ENCODE measurements at places on chromosomes 13 and 19.

GRCh38 chr19:4456843-4457653 lies 546 bp downstream of the UBXN6 start:
- DNase-seq: peak; percentile 75

DNA sequence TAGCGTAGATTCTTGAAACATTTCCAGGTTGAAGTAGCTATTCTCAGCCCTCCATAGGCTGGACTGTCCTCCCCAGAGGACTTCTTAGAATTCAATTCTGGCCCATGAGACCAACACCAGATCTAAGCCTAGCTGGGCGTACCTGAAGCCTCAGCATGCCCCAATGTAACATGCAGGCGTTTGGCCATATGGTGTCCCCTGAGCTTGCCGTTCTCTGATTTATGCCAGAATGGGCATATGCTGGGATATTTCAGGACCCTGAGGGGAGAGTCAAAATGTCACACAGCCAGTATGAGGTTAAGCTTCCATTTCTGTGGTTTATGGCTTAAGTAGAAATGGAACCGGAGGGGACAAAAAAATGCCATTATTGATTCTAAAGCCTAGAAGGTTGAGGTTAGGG lies 317.7 kb upstream of the OBI1 start:
- DNase-seq: no peak

DNA sequence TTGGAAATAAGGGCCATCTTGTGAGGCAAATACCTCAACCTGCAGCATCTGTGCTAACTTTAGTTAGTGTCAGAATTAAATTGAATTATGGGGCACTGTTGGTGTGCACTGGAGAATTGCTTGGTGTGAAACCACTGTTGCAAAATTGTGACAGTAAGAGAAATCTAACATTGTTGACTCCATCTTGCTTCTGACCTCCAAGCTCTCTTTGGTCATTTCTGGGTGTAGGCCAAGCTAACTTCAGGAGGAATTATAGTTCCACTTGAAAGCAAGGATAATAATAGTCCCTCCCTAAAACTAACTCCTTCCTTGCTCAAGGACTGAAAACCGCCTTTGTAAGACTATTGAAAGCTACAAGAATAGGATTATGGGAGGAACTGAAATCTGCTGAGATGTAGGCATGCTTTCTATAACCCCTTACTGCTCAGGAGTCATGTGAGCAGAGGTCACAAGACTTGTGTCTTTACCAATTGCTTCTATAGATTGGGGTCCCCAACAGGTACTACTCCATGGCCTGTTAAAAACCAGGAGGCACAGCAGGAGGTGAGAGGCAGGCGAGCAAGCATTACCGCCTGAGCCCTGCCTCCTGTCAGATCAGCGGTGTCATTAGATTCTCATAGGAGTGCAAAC lies 24.9 kb upstream of the GAS6 start:
- DNase-seq: no peak

GRCh38 chr13:20297181-20297580 lies 65.1 kb upstream of the GJB6 start:
- DNase-seq: no peak

DNA sequence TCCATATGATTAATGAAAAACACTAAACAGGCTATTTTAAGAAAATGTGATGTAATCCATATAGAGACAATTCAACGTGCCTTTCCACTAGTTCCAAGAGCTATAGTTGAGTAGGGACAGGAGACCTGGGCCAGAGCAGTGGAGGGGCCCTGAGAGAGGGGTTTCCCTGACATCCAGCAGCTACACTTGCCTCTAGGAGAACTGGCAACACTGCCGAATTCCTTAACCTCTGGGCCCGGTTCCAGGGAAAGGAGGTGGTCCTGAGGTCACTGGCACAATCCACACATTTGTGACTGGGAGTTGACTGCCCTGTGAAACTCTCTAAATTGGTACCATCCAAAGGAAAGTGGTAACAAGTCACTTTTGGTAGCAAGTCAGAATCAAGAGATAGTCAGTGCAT lies 264.4 kb downstream of the DCLK1 start:
- DNase-seq: no peak

- DNase-seq: no peak
Measured at GRCh38 chr13:46303742-46304385, 83.2 kb downstream of the RUBCNL start.

GRCh38 chr13:37526710-37527473 lies 71.7 kb downstream of the POSTN start:
- DNase-seq: no peak

DNA sequence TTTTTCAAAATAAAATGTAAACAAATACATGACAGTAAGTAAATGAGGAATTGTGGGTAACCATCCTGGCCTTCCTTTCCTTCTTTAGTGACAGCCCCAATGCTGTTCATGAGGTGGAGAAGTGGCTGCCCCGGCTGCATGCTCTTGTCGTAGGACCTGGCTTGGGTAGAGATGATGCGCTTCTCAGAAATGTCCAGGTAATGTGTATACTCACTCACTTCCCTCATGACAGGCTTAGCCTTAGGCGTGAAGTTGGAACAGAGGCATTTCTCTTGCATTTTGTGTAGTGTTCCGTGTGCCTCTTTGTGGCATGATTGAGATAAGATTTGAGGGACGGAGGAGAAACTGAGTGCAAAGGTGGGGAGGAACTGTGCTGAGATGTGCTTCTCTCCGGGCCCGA lies 12.0 kb downstream of the NAXD start:
- no peak for DNase-seq

GRCh38 chr19:54708781-54709180 lies 15.5 kb upstream of the KIR3DL3 start:
- no peak for DNase-seq

- no peak for DNase-seq
Measured at GRCh38 chr13:60441761-60442160, 44.7 kb downstream of the TDRD3 start.

- no peak for DNase-seq
Measured at GRCh38 chr13:94607939-94608338, 6.3 kb downstream of the GPR180 start.

DNA sequence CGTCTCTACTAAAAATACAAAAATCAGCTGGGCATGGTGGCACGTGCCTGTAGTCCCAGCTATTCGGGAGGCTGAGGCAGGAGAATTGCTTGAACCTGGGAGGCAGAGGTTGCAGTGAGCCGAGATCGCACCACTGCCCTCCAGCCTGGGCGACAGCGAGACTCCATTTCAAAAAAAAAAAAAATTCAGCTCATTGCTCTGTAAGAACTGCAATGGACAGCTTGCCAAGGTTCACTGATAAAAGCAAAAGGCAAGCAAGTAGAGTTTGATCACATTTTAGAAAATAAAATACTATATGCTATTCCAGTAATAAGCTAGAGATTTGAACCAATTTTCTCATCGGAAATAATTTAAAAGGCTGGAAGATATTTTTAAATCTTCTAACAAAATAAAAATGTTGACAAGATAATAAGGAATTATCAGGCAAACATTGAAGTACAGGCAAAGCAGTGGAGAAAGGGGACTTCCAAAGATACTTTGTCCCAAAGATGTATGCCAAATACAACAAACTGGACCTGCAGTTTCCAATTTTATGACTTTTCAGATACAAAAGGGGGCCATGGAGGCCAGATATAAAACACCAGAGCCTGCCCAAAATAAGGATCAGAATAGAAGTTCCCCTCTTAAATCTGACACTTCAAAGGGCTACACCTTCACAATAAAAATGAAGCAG lies 29.6 kb downstream of the SLC6A16 start:
- DNase-seq: no peak

- no peak for DNase-seq
Measured at GRCh38 chr19:7545904-7546303, 10.4 kb downstream of the PNPLA6 start.

DNA sequence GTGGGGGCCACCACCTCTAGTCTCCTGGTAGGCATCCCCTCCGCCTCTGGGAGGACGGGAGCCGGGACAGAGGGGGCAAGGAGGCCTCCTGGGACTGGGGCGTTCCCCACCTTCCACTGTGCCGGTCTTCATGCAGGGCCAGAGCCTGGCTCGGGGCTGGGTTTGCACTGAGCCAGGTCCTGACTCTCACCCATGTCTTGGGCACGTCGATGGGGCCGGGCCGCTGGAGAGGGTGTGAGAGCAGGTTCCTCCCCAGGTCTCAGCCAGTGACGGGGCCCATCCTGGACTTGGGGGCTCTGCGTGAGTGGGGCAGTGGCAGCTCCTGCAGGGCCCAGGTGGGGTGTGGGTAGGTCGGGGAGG lies 26.6 kb downstream of the ATP11A start:
- DNase-seq: no peak

GRCh38 chr19:45745606-45746005 lies 12.4 kb downstream of the MEIOSIN start:
- no peak for DNase-seq

DNA sequence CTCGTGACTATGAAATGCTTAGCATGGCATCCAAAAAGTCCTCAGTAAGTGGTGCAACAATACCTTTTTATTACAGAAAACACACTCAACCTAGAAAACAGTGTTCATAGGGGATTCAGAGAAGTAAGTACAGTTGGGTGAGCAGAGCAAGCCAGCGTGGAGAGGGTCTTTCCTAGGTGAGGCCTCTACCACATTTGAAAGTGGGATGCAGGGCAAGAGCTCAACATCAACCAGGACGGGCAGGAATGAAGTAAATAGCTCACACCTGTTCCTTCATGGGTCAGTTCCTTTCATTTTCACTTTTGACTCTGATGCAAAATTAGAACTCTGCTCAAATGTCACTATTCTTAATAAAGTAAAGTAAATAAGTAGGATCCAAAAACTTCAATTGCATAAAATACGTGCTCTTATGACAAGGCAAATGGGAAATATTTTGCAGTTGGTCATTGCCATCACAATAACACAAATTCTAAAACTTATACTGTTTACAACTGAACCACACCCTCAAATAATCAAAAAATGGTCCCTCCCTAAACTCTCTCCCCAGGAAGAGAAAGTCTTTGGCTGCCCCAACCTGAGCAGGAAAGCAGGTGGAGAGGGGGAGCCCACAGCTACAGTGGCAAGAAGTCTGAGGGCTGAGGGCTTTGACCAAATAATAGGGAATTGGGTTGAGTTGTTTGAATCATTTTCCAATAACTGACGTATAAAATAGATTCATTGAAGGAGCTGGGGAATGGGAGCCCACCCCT lies 20.2 kb downstream of the CHAMP1 start:
- DNase-seq: no peak

GRCh38 chr19:1590641-1591397 lies 1.8 kb downstream of the MBD3 start:
- DNase-seq: no peak

DNA sequence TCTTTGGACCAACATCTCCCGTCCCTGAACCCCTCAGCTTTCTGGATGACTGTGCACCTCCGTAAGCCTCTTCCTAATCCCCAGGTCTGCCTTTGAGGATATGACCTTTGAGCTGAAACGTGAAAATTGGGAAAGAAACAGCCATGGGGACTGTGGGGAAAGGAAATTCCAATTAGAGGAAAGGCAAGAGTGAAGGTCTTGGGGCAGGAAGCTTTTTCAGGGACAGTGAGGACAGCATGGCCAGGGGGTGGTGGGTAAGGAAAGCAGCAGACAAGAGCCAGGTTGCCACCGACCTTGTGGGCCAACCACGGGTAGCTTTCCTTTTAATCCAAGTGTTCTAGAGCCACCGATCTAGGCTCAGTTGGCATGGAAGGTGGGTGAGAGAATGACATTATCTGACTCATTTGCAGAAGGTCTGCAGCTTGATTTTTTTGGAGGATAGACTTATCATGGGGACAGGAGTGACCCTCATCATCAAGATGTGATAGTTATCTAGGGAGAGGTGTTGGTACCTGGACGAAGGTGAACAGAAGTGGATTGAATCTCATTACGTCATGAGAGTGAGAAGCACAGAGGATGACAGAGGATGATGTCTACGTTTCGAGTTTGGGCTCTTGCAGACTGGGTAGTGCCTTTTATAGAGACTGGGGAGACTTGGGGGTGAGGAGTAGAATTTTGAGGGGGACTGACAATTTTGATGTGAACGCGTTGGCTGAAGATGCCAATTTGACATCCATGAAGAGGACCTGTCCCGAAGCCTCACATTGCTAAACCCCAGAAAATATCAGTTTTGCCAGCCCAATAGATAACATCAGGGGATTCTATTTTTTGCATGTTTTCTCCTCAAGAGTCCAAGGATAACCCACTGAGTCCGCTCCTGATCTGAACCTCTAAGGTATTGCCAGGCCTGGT lies 136.7 kb upstream of the PEG3 start:
- no peak for DNase-seq

DNA sequence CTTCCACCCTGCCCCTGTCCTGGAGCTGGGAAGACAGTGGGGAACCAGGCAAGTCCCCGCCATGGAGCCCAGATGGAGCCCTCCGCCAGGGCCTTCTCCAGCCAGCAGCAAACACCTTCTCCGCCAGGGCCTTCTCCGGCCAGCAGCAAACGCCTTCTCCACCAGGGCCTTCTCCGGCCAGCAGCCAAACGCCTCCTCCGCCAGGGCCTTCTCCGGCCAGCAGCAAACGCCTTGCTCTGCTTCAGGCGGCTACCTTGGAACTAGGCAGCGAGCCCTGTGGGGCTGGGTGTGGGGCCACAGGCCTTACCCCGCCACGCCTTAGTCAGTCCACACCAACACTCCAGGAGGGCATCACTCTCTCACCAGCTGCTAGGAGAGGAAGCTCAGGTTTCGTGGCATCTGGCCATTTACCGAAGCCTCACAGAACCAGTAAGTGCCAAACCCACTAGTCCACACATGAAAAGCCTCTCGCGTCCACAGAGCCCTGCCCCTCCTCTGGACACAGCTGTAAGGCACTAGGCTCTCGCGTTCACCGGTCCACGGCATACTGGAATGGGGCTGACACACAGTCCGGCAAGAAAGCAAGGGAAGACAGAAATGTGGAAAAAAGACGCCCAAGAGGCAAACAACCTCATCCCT lies 41.0 kb downstream of the MLLT1 start:
- DNase-seq: peak; percentile 4

DNA sequence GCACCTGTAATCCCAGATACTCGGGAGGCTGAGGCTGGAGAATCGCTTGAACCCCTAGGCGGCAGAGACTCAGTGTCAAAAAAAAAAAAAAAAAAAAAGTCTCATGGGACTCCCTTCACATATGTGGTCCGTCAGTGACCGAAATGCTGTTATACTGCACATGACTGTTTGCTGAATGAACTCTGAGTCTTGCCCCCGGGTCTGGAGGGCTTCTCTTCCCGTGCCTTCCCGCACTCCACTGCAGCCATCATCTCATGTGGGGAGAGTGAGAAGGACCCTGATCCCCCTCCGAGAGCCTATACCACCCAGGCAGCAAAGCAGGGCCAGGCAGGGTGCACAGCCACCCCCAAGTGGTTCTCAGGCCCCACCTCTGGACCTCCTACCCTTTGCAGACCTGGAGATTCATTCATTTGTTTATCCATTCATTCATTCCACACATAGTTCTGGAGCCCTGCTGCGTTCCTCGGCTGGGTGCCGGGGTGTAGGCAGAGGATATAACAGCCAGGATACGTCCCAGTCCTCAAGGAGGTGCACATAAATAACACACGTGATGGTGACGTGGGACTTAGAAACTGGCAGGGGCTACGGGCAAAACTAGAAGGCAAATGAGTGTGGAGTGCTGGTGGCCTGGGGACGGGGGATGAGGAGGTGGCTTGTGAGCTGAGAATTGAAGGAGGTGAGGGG lies 14.2 kb downstream of the NDUFA11 start:
- DNase-seq: no peak

- DNase-seq: no peak
Measured at GRCh38 chr19:15010501-15011300, 31.0 kb upstream of the SLC1A6 start.

- DNase-seq: no peak
Measured at GRCh38 chr13:46289260-46289955, 77.7 kb downstream of the LRRC63 start.
